CD4-positive, alpha-beta memory T cell (primary cell): ENCODE measurements at places on chromosomes 4 and X.

- peak overlapping the region; percentile 7 for H3K4me3 ChIP-seq
- H3K27ac ChIP-seq = peak overlapping the region; percentile 82
- H3K27me3 ChIP-seq = no peaks in the 10 kb centered on the region
- H3K4me1 ChIP-seq = peaks cover 37% of the 10 kb centered on the region
Measured at GRCh38 chr4:40316333-40316781, 18.8 kb upstream of the CHRNA9 start.

DNA sequence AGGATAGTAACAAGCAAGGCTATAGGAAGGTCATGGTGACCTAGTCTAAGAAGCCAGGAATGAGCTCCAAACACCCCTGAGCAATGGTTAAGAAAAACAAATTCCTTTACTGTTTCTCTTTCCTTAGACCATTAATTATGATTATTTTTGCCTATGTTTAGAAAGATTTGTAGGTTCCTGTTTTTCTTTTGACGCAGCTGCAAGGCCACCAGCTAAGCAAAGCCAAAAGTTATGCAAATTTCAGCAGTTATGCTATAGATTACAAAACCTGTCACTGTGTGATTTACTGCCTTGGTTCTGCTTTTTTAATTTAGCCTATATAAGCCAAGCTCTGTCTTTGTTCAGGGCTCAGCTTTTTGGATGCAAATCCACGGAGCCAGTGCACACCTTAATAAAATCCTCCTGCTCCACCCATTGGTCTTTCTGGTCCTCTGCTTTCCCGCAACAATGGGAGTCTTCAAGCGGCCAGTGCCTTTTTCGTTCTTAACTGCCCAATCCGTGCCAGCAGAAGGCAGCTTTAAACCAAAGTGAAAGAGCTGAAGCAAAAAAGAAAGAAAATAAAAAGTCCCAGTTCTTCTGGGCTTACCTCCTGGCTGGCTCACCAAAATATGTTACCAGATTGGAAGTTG lies 1.4 kb upstream of the CEP135 start:
- peak; percentile 5 for DNase-seq
- H3K27ac ChIP-seq = peak overlapping the region; percentile 71
- H3K4me3 ChIP-seq = peak overlapping the region; percentile 65
- no peaks in the 10 kb centered on the region for H3K27me3 ChIP-seq

- H3K27ac ChIP-seq = no peak overlapping the region
- H3K4me3 ChIP-seq = no peak overlapping the region
- H3K27me3 ChIP-seq = no peaks in the 10 kb centered on the region
- DNase-seq = no peak
- no peaks in the 10 kb centered on the region for H3K4me1 ChIP-seq
Measured at GRCh38 chrX:46648660-46649059, 75.1 kb downstream of the CHST7 start.

DNA sequence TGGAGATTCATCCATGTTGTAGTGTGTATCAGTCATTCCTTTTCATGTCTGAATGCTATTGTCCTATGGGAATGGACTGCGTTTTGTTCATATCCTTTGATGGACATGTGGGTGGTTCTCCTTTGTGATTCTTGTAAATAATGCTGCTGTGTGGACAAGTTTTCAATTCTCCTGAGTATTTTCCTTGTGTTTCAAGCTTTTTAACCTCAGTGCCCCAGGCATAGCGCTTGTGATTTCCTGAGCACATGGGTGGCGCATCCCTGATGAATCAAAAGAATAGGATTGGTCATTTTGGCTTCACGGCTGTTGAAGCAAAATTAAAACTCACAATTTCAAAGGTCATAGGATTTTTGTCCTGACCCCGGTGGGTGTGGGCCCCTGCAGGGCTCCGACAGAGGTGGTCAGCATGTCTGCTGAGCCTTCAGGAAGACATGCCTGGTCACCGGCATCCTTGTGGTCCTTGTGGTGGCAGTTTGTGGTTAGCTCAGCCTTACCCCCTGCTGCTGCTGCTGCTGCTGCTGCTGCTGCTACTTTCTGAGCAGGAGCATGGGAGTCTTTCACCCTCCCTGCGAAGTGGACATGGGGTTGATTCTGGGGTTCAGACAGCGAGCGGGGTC lies 30.0 kb downstream of the SHROOM2 start:
- no peak overlapping the region for H3K4me3 ChIP-seq
- no peaks in the 10 kb centered on the region for H3K4me1 ChIP-seq
- H3K27me3 ChIP-seq = no peaks in the 10 kb centered on the region
- no peaks in the 10 kb centered on the region for H3K36me3 ChIP-seq
- DNase-seq = no peak

DNA sequence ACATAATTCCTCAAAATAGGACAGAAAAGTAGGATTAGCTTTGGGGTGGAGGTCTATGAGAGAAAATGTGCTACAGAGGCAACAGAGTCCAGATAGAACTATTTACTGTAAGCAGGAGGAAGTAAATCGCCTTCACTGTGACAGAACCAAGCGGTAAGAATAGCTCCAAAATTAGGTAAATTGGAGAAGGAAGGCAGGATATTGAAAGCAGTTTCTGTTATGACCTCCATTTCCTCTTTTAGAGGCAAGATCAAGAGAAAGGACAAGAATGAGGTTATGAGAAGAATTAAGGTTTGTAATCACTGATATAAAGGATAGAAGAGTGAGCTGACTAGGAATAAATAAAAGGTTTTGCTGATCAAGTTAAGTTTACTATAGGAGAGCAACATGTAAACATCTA lies 44.1 kb upstream of the NEUROG2 start:
- H3K27ac ChIP-seq = no peak overlapping the region
- H3K27me3 ChIP-seq = no peaks in the 10 kb centered on the region
- H3K4me3 ChIP-seq = no peak overlapping the region
- no peak for DNase-seq
- H3K4me1 ChIP-seq = no peaks in the 10 kb centered on the region

GRCh38 chrX:77450996-77451395 lies 3.8 kb downstream of the FGF16 start:
- no peak overlapping the region for H3K27ac ChIP-seq
- no peaks in the 10 kb centered on the region for H3K27me3 ChIP-seq
- no peak for DNase-seq

DNA sequence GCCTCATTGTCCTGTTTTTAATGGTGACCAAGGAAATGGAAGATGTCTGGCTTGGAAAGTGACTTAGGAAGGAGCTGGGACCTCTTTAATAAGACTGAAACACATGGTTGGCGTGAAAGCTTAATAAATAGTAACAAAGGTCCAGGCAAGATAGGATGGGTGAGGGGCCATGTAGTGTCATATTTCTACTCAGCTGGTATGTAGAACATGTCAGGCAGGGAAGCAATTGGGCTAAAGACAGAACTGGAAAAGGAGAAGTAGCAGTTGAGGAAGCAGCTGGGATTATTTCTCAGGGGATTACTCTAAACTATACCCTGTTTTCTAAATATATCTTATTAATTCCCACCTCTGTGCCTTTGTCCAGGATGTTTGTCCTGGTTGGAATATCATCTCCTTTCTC lies 18.6 kb downstream of the ITGB1BP2 start:
- H3K4me1 ChIP-seq = no peaks in the 10 kb centered on the region
- no peaks in the 10 kb centered on the region for H3K36me3 ChIP-seq
- H3K27me3 ChIP-seq = no peaks in the 10 kb centered on the region
- H3K4me3 ChIP-seq = no peak overlapping the region
- H3K27ac ChIP-seq = no peak overlapping the region
- DNase-seq = no peak

DNA sequence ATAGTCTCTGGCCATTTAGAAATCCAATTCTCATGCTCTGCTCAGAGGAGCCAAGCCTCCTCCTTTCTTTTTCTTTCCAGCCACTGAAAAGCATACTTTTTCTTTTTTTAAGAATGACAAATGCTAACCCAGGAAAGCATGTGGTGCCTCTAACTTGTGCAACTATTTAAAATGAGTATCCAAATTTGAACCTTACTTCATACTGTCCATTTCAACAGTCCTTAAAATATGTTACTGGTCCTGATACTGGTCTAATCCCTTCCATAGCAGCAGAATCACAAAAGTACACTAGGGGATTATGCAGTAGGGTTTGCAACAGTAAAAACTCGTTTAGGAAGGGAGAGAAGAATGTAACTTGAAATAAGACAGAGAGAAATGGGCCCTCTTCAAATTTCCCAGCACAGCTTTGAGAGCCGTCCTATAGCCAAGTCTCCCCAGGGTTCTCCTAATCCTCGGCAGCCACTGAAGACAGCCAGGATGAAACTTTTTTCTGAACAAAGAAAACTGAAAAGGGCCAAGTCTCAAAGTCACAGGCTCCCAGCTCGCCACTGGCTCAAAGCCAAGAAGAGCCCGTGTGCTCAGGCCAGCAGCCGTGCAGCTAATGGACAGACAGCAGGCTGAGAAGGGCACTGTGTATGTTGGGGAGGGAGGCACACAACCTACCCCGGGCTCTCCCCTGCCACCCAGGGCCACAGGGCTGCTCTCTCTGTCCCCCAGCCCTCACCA lies 39.5 kb downstream of the GPC4 start:
- no peaks in the 10 kb centered on the region for H3K36me3 ChIP-seq
- no peak overlapping the region for H3K4me3 ChIP-seq
- H3K27ac ChIP-seq = no peak overlapping the region

GRCh38 chrX:68995780-68996551 lies 167.1 kb downstream of the EFNB1 start:
- no peaks in the 10 kb centered on the region for H3K4me1 ChIP-seq
- no peaks in the 10 kb centered on the region for H3K27me3 ChIP-seq
- no peak overlapping the region for H3K4me3 ChIP-seq
- H3K27ac ChIP-seq = no peak overlapping the region

DNA sequence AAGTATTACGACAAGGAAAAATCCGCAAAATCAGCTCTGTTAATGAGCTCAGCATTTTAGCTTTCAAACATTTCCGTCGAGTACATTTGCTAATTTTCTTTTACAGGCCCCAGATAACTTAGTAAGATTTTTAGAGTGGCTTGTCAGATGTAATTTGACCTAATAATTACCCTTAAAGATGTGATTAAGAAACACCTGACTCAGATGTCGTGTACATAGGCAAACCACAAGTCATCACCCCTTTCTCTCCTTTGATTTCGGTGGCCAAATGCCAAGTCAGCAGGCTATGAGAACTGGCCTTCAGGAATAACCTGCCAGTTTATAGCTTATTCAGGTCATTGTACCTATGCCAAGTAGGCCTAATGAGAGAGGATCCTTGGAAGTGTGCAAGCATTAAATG lies 369.6 kb downstream of the PCDH7 start:
- H3K4me1 ChIP-seq = no peaks in the 10 kb centered on the region
- H3K27me3 ChIP-seq = no peaks in the 10 kb centered on the region
- no peak overlapping the region for H3K4me3 ChIP-seq
- DNase-seq = no peak
- H3K36me3 ChIP-seq = no peaks in the 10 kb centered on the region

GRCh38 chrX:116272322-116272721 lies 101.8 kb downstream of the AGTR2 start:
- no peaks in the 10 kb centered on the region for H3K36me3 ChIP-seq
- no peaks in the 10 kb centered on the region for H3K4me1 ChIP-seq
- no peak for DNase-seq
- no peak overlapping the region for H3K4me3 ChIP-seq

DNA sequence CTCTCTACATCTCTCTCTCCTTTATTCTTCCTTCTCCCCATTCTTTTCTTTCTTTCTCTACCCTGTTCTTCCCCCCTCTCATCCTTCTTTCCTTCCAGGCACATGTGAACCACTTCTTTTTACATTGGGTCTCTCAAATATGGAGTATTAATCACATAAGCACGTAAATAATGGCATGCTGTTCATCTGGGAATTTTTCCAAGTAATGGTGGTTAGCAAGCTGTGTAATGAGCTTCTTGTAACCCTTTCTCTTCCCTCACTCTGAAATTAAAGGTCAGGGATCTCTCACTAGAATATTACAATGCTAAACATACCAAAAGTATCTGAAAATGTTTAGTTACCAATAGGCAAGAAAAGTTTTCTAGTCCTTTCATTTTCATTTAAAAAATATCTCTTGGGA lies 239.9 kb upstream of the TEX13A start:
- DNase-seq = no peak
- H3K4me1 ChIP-seq = no peaks in the 10 kb centered on the region
- H3K36me3 ChIP-seq = no peaks in the 10 kb centered on the region
- H3K27ac ChIP-seq = no peak overlapping the region
- H3K27me3 ChIP-seq = no peaks in the 10 kb centered on the region

GRCh38 chr4:136441629-136442282 lies 1090.5 kb downstream of the PCDH18 start:
- no peak for DNase-seq
- H3K36me3 ChIP-seq = no peaks in the 10 kb centered on the region
- H3K4me1 ChIP-seq = no peaks in the 10 kb centered on the region
- no peaks in the 10 kb centered on the region for H3K27me3 ChIP-seq

DNA sequence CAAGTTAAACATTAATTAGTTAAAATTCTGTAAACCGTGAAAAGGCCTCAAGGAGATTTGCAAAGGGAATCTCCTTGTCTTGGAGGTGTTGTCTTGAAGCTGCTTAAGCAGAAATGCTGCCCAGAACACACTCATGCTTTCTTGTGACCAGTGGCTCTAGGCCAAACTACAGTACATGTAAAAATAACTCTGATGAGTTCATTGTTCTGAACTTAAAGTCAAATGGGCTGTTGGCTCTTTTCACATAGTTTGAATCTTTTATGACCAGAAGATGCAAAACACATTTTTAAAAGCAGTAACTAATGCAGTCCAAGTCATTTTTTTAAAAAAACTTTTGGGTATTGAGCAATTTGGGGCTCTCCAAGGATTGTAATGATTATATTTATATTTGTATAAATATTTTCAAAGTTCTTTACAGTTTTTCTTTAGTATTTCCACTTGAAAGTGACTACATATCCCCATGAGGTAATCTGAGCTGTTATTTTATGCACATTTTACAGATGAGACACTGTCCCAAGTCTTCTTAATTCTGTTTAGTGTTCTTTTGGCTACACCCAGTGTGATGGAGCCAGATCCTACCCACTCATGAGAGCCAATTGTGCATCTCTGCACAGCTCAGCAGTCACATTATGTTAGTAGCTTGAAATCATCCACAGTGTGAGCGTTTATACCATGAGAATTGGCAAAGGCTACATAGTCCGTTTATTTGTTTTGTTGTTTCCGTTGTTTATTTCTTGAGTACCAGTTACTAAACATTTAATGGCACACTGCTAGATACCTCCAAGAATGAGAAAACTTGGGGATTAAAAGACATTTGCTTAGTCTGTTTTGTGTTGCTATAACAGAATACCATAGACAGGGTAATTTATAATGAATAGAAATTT lies 112.8 kb upstream of the ATXN3L start:
- no peaks in the 10 kb centered on the region for H3K36me3 ChIP-seq
- no peaks in the 10 kb centered on the region for H3K4me1 ChIP-seq
- no peak overlapping the region for H3K4me3 ChIP-seq

GRCh38 chr4:159293811-159294515 lies 191.1 kb downstream of the RAPGEF2 start:
- H3K27me3 ChIP-seq = no peaks in the 10 kb centered on the region
- H3K27ac ChIP-seq = no peak overlapping the region
- no peak for DNase-seq
- no peaks in the 10 kb centered on the region for H3K4me1 ChIP-seq
- H3K36me3 ChIP-seq = no peaks in the 10 kb centered on the region
